ENCODE measurements at places on chromosomes 7 and 10. TPM values are rescaled to one million over a fixed set of nuclear protein-coding genes. Genes with fewer than 3 reads are reported as not detected.

GRCh38 chr10:84407388-84408049, 79.1 kb downstream of the CCSER2 start:
- DNase-seq, result no peak

The NUB1 gene
- 77.5 TPM for total RNA-seq

GRCh38 chr7:55065511-55066229, 46.9 kb downstream of the EGFR start:
- no peak for DNase-seq

GRCh38 chr7:40644454-40645188, 509.8 kb downstream of the SUGCT start:
- DNase-seq, result no peak

GRCh38 chr10:59700709-59701108, 8.9 kb downstream of the SLC16A9 start:
- DNase-seq, result no peak

DNA sequence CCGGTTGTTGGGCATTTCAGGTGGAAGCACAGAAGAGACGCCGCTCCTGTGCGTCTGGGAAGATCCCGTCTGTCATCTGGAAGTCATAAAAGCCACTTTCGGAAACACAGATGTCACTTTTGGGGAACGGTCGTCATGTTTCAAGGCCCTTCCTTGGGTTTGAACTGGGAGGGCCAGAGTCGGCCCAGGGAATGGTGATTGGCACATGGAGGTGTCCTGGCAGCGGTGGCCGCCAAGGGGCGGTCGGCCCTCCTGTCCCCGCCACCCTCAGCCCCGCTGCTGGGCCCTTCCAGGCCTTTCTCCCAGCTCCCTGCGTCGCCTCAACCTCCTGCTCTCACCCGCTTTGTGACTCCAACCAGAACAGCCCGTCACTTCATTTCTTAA, 115.2 kb upstream of the SFMBT2 start:
- DNase-seq, result no peak

The OR6B1 gene
- total RNA-seq, result not detected

DNA sequence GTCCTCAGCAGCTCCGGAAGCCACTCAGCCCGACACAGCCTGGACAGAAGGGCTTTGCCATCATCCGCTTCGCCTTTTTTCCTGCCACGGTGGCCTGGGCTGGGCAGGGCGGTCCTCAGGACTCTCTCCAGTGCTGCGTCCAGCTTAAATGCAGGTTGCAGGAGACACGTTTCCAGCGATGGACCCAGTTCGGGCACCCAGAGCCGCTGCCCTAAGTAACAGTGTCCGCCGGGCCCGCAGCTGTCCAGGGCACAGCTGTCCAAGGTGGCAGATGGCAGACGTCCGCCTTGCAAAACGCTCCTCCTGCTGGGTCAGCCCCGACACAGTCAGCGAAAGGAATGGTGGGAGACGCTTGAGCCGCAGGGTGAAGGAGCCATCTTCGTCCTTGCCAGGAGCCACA, 37.0 kb upstream of the FOXL3 start:
- DNase-seq, result no peak

GRCh38 chr7:27901028-27901760, 161.2 kb downstream of the TAX1BP1 start:
- DNase-seq, result no peak

DNA sequence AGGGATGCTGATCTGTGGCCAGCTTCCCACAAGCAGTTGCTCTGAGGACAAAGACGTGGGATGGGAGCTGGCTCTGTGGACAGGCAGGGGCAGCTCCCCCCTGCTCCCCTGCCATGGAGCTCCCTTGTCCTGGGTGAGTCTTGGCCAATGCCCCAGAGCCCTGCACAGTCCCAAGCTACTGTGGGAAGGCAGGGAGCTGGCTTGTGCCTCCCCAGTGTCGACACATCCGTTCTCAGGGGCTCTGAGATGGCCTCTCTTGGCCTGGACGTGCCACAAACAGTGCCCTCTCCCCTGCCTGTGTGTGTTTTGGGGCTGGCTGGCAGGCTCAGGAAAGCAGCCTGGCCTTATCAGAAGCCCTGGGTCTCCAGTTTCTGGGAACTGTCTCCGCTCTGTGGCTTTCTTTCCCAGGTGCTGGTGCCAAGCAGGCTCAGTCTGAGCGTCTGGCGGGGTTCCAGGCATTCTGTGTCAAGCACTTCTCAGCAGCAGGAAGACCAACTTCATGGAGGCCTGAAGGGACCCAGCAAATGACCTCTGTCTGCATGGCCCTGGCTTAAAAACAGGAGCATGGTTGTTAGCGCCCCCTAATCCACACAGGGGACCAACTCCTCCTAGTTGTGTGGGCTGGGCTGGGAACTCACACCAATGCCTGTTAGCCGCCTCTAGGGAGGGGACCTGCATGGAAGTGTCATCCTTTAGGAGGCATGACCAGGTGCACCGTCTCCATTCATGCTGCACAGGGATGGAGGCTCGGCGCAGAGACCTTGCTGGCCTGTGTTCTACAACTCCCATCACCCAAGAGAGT, 375.2 kb downstream of the RPS24 start:
- no peak for DNase-seq

- DNase-seq, result no peak
Measured at GRCh38 chr7:14000247-14000646, 10.8 kb upstream of the ETV1 start.

DNA sequence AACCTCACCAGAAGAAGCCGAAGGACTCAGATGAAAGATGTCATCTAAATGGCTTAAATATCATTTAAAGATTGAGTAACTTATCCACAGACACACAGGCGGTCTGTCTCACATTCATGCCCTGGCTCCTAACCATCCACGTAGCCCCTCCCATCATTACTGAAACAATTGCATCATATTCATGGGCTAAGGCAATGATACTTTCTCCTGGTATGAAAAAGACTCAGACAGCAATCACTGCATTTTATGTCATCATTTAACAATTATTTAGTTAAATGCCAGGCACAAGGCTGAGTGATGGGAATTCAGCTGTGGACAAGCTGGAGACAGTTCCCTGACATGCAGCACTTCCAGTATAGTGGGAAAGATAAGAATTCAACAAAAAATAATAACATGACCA, 11.2 kb upstream of the TECTB start:
- DNase-seq, result no peak

GRCh38 chr7:116171094-116171493, 39.2 kb upstream of the TES start:
- no peak for DNase-seq

DNA sequence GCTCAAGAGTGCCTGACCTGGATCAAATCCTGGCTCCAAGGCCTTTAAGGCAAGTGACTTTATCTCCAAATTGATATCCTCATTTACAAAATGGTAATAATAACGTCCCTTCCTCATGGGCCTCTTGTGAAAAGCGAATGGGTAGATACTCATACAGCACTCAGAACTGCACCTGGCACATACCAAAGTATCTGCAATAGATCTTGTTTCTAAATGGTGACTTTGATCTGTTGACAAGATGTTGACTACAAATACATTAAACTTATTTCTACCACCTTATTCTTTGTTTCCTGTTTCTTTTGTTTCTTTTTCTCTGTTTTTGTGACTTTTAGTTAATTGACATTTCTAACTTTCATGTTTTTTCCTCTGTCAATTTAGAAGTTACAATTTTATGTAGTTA, 53.0 kb downstream of the RNLS start:
- no peak for DNase-seq

The MBL2 gene
- not detected for total RNA-seq

GRCh38 chr7:5425507-5426225, 2.0 kb upstream of the TNRC18 start:
- peak; percentile 78 for DNase-seq

The MACROH2A2 gene
- total RNA-seq, result 7.3 TPM

DNA sequence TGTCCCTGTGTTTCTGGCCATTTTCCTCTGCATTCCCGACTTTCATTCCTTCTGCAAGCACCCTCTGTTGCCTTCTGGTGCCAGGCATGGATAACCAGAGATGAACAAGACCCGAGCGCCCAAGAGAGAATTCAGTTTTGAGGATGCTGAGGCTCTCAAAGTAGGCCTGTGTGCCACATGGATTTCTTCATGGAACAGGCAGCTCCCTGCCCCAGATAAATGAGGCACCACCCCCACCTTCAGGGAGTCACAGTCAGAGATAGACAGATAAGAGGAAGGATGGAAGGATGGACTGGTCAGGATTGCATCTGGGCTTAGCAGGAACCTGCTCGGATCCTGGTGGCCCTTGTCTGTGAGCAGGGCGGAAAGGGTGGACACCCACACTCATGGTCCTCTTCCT, 49.4 kb downstream of the ADCYAP1R1 start:
- no peak for DNase-seq

DNA sequence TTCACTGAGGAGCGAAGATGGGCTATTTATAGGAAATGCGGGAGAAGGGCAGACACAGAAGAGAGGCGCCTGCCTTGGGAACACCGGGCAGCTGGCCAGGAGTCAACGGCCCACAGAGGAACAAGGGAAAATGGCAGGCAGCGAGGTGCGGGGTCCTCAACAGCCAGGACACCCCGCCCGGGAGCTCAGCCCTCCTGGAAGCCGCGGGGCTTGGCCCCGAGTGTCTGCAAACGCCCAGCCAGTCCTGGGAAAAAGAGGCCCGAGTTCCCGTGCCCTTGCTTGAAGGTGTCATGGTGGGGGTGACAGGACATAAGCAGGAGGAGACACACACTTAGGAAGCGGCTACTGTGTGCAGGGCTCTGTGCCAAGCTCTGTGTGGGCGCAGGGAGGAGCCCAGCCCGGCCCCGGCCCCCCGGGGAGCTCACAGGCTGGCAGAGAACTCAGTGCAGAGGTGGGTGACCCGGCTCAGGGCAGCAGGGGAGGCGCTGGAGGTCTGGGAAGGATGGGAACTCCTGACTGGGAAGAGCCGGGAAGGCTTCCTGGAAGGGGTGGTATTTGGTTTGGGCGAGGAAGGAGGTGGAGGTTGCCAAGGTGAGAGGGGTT, 79.9 kb downstream of the ELFN1 start:
- DNase-seq, result no peak

DNA sequence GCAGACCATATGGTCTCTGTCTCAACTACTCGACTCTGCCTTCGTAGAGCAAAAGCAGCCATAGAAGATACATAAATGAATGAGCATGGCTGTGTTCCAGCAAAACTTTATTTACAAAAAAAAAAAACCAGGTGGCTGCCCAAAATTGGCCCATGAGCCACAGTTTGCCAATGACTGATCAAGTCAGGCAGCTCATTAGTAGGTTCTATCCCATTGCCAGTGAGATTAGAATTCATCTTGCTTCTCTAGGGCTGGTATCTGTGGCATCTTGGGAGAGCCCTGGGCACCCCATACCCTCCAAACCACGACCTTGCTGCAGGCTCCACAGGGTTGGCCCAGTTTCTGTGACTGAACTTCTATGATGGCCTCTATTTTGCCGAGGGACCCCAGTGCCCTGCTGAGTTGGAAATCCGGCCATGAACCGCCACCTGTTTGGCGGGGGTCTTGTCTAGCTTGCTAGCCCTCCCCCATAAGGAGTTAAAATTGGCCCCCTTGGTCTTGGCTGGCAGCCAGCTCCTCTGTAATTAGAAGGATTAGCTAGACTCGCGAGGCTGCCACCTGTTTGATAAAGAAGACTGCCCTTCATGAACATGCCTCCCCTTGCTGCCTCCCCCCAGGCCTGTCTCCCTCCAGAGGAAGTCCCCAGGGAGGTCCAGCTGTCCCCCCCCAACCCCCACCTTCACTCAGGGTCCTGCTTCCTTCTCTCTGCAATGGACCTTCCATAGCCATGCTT, 83.9 kb downstream of the CHN2 start:
- DNase-seq, result no peak

DNA sequence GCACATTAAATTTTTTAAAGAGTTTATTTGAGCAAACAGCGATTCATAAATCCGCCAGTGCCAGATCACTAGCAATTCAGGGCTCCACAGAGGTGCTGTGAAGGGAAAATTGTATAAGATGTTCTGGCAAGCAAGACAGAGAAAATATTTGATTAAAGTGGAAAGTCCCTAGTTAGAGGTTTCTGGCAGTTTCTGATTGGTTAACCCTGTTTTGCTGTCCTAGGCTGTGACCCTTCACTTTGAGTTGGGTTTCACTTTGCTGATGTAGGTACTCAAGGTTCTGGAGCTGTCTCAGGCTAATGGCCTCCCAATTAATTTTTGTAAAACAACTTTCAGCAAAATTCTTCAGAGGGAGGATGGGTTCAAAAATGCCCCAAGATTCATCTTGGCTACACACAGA, 79.4 kb upstream of the NXPH1 start:
- DNase-seq, result no peak

- no peak for DNase-seq
Measured at GRCh38 chr10:116840389-116841075, 8.8 kb upstream of the ENO4 start.

DNA sequence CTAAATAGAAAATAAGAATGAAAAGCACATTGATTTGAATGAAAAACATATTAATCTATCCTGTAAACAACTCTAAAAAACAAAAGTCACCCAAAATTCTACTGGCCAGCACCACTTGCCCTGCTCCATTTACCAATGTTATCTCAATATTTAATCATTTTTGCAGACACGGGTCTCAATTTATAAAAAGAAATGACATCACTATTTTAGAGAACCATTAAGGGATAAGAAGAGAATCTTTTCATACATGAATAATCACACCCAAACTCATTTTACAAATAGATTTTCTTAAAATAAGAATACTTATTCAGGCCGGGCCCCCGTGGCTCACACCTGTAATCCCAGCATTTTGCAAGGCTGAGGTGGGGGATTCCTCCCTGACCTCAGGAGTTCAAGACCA, 3.9 kb downstream of the SAR1A start:
- DNase-seq, result no peak

The DYDC1 gene
- not detected for total RNA-seq

The POLR2J2 gene
- total RNA-seq, result 6.5 TPM

The TMEM130 gene
- 0.22 TPM for total RNA-seq

DNA sequence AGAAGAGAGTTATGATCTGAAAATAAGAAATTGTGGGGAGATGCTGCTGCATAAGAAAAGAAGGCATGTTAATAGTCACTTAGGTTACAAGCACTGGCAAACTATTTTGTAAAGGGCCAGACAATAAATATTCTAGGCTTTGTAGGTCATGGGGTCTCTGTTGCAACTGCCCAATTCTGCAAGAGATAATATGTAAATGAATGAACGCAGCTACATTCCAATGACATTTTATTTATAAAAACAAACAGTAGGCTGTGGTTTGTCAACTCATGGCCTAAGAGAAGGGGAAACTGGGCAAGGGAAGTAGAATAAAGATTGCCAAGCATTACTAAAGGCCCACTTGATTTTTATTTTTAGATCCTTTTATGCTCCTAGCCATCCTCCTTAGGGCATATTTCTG, 133.1 kb downstream of the RAPGEF5 start:
- DNase-seq, result no peak

The ATRNL1 gene
- 0.58 TPM for total RNA-seq

GRCh38 chr7:131655866-131656265, 99.4 kb upstream of the PODXL start:
- DNase-seq, result no peak

The OPN4 gene
- not detected for total RNA-seq

- no peak for DNase-seq
Measured at GRCh38 chr10:24010436-24010970, 198.4 kb upstream of the KIAA1217 start.

The CNTNAP2 gene
- total RNA-seq, result 3.1 TPM
